ENCODE measurements at places on chromosomes 1 and 21.

DNA sequence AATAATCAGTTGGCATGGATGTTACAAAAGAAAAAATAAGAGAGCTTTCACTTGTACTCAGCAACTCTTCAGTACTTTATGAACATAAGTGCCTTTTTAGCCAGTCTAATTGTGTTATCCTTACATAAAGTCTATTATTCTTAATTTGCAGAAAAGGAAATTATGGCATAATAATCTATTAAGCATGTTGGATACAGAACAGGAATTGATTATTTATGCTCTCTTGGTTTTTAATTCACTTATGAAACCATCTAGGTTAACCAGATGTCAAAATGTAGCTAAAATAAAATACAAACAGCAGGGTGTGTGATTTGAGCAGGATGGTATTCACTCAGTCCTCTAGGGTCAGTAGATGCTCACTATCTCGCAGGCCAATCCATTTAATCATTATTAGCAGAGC is 79.7 kb downstream of the PLPPR5 start:
- DNase-seq = no peak

DNA sequence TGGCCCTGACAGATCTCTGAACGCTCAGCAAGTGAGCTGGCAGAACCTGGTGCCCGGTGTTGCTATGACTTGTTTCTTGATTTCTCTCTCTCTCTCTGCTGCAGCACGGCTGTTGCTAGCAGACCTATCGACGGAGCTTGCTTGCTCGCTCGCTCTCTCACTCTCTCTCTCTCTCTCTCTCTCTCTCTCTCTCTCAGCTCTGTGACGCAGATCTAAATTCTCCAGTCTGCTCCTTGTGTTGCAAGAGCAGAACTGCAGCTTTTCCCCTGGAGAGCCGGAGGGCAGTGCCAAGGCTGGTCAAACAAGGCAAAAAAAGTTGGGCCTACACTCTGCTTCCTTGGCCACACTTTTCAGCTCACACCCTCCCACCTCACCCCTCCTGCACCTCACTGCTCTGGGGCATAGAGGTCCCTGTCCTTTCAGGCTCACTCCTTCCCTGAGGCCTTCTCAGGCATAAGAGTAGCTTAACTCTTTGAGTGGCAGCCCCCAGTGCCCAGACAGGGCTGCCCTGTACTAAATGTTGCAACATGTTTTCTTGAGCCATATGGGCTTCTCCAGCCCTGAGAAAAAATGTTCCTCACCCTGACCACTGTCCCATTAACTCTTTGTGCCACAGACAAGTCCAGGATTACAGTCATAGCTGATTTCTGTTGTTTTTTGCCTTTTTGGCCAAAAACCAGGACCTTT is 72.2 kb downstream of the CD46 start:
- peak; percentile 19 for DNase-seq

GRCh38 chr1:22922640-22923039 is 50.0 kb downstream of the LACTBL1 start:
- no peak for DNase-seq

- no peak for DNase-seq
Observed at GRCh38 chr1:89104147-89104546, 21.8 kb downstream of the GBP2 start.

DNA sequence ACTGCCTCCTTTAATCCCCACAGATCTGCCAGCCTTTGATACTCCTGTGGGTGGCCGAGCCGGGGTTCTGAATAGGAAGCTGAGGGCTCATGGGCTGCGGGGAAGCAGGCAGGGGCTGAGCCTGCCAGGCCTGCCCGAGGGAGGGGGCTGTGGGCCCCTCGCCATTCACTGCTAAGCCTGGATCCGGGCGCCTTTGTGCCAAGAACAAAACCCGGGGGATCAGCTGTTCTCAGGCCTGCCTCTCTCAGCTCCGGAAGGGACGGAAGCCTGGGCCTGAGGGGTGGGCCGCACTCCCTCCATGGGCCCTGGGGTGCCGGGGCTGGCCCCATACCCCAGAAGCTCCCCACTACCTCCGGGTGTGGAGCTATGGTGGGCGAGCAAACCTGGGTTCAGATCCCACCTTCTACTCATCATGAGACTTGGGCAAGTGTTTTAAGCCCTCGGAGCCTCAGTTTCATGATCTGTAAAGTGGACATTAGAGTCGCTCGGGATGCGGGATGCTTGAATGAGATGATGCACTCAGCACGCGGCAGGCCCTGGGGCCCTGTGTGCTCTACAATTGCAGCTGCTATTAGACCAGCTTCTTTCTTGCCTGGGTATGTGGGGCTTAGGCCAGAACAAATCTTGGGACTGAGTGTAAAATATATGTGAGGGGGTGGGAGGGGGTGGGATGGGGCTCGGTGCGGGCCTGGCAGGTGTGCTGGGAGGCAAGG is 19.2 kb upstream of the EPHA2 start:
- no peak for DNase-seq

DNA sequence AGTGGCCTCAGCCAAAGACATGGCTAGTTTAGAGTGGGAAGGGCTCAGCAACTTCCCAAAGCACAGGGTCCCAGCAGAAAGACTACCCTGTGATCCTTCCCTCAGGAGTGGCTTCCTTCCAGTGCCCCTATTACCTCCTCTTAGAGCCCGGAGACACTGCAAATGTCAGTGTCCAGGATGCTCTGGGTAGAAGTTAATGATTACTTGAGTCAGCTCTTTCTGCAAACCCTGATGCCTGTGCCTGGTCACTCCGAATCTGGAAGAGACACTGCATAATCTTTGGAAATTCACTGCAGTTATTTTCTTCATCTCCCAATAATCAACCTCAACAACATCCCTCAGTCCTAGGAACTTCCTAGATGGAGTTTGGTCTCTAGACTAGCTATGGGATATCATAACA is 27.2 kb upstream of the MGST3 start:
- DNase-seq = no peak

DNA sequence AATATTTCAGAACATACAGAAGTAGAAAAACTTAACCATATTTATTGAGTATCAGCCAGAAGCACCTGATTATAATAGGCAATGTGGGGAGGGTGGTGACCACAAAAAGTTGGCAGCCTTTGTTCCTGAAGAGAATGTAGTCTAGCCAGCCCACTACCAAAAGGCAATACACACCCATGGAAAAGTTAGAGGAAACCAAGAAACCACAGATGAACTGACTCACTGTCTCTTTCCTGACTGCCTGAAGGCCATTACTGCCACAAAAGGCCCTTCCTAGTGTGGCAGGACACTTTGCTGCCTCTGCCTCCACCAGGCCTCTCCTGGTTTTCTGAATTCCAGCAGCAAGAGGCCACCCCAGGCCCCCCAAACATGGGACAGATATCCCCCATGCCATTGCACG is 14.6 kb upstream of the PROX1 start:
- no peak for DNase-seq

DNA sequence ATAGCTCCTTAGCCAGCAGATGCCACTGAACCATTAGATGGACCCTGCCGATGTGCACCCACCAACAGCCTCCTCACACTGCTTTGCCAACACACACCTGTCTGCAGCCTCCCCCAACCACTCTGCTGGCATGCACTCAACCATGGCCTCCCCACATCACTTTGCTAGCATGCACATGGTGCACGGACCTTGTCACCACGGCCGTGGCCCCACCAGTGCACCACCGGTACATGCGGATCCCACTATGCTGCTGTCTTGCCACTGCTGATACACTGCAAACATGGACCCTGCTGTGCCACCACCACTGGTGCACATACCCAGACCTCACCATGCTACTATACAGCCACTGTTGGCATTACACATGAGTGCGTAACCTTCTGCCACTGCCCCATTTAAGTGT is 66.1 kb downstream of the HFM1 start:
- no peak for DNase-seq

DNA sequence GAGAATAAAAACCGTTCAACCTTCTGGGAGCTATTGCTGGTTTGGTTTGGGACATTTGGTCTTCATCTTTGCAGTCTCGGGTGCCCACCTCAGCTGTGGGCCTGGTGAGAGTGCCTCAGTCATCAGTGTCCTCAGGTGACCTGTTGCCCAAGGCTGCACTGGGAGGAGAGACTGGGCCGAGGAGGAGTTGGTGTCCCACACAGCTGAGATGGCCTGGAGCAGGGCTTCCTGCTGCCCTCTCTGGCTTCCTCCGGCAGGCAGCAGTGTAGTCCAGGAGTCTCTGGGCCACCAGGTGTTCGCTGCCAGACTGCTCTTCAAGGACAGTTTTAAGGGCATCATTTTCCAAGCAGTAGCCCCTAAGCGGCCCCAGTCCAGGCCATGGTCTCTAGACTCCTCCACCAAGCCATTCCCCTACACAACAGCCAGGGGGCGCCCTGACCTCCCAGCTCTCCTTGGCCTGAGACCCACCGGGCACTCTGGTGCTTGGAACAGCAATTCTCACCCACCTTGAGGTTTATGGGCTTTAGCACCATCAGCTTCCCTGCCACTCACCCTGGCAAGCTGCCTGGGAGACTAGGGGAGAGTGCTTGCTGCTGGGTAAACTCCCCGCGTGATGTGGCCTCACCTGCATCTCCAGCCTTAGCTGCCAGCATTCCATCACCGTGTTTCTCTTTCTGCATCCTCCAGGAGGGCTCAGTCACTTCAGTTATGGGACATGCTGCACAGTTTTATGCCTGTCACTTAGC is 9.1 kb upstream of the SYTL1 start:
- DNase-seq = no peak

GRCh38 chr1:22857661-22858060 is 115.0 kb downstream of the LACTBL1 start:
- DNase-seq = no peak

GRCh38 chr1:158613764-158614163 is 8.7 kb downstream of the OR10Z1 start:
- DNase-seq = no peak

DNA sequence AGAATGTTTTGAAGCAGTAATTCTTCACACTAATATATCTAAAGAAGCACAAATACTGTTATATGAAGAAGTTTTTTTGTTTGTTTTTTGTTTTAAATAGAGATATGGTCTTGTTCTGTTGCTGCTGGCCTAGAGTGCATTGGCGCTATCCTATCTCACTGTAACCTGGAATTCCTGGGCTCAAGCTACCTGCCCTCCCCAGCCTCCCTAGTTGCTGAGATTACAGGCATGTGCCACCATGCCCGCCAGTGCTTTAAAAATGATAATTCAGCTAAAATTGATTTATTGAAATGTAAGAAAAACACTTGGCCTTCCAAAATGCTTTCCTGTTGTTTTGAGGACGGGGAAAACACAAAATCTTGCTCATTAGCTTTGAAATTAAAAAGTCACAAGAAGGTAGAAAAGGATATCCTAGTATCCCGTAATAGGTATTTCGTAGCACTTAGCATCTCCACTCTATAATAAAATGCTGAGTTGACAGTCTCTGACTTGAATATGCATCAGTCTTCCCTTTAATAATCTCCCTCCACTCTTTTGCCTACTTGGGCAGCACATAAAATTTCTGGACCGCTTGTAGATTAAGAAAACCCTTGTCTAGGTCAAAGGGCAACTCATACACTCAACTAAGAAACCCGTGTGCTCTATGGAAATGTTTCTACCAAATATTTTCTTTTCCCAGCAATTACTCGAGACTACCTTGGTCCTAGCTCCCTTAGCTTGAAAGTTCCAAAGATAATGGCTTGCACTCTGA is 1.3 kb downstream of the SCYL3 start:
- DNase-seq = no peak

GRCh38 chr1:117698398-117699160 is 92.7 kb downstream of the TENT5C start:
- DNase-seq = no peak

GRCh38 chr1:3135744-3136455 is 66.9 kb downstream of the PRDM16 start:
- DNase-seq = no peak

GRCh38 chr1:40872276-40872675 is 10.1 kb upstream of the CITED4 start:
- no peak for DNase-seq

DNA sequence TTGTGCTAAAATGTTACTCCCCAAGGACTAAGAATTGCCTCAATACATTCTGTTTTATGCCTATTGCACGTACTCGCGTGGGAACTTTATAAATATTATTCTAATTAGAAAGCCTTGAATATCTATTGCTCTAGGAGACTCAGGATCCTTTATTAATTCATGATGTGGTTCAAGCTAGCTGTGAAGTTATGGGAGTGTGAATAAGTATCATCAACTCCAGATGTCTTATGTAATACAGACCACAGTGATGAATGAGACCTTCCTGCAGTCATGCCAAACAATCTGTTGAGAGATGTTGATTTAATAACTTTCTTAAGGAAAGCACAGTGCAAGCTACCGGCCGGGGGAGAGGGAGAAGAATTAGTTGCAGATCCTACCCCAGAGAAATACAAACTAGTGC is 519.2 kb upstream of the ZP4 start:
- DNase-seq = no peak

DNA sequence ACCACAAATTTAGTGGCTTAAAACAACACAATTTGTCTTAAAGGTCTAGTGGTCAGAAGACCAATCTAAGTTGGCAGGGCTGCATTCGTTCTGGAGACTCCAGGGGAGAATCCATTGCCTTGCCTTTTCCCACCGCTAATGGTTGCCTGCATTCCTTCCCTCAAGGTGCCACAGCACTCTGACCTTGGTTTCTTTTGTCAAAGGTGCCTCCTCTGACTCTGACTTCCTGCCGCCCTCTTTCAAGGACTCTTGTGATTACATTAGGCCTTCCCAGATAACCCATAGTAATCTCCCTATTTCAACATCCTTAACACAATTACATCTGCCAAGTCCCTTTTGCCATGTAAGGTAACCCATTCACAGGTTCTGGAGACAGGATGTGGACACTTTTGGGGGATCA is 145.3 kb downstream of the S1PR1 start:
- no peak for DNase-seq

DNA sequence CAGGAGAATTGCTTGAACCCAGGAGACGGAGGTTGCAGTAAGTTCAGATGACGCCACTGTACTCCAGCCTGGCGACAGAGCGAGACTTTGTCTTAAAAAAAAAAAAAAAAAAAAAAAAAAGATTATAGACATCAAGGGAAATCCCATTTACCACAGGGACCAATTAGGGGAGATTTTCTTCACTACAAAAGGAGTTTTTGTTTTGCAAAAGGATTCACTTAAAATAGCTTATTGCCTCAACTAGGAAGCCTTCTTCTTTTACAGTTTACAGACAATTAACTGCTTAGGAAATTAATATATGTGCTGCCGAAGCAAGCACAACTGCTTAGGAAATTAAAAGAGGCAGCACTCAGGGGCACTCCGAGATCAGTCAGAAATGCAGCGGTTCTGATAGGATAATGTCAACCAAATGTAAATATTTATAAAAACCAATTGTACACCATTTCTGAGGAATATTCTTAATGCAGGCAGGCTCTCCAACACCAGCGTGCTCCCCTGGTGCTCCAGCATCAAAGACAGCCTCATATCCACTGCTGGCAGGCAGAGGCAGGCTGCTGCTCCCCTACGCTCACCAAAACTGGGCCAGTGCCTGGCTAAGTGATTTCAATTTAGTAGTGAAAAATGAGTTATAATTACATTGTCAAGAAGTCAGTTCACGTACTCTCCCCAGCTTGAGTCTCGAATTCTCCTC is 107.9 kb upstream of the RAB4A start:
- no peak for DNase-seq

DNA sequence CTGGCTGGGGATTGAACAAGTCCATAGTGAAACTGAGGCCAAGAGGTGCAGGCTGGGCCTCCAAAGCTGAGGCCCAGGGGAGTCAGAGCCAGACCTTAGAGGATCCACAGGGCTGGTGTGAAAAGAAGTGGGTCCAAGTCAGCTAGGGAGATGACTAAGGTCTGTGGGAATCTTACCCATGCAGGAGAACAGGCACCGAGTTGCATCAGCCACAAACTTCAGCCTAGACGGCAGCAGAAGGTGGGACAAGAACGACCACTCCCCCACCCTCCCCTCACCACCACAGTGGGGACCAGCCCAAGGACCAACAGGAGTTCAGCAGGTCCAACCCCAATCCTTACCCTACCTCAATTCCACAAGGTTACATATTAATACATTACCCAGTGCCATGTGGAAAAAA is 282.3 kb downstream of the TTLL7 start:
- no peak for DNase-seq

- no peak for DNase-seq
Observed at GRCh38 chr1:3390291-3390690, 64.2 kb upstream of the ARHGEF16 start.

All from activated CD8-positive, alpha-beta memory T cell treated with anti-CD3 and anti-CD28 coated beads for 48 hours (primary cell).